ENCODE measurements at places on chromosomes 4 and X.

GRCh38 chr4:33477715-33478114 lies 2757.5 kb downstream of the PCDH7 start:
- no peak for DNase-seq

DNA sequence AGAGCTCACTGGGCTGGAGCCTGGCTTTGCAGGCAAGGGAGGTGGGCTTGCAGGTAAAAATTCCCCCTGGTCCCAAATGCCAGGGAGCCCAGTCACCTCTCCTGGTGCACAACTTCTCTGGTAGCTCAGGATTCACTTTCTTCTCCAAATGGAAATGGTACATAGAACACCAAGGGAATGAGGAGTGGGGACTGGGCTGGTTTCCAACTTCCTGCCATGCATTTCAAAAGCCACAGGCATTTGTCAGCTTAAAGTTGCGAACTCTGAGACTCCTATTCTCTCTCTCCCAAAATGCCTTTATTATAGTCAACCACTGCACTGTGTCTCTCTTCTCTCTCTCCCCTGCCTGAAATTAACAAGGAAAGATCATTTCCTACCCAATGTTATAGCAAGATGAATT lies 177.3 kb downstream of the GRIA3 start:
- no peak for DNase-seq

GRCh38 chrX:152915541-152916241 lies 17.8 kb downstream of the ZNF185 start:
- DNase-seq = no peak

GRCh38 chrX:13845721-13846378 lies 29.0 kb upstream of the GPM6B start:
- DNase-seq = no peak

All from NCI-H1436 (cell line).